ENCODE measurements at places on chromosomes 7 and 10. TPM values are rescaled to one million over a fixed set of nuclear protein-coding genes. Genes with fewer than 3 reads are reported as not detected.

The FGL2 gene
- total RNA-seq: not detected

DNA sequence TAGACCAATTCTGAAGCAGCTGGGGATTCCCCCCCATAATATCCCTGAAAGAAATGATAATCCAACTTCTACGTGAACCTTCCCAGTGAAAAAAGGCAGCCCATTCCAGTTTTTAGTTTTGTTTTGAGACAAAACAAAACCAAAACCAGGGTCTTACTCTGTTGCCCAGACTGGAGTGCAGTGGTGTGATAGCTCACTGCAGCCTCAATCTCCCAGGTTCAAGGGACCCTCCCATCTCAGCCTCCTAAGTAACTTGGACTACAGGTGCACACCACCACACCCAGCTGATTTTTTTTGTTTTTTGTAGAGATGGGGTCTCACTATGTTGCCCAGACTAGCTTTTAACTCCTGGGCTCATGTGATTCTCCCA, 12.5 kb upstream of the ARPC1A start:
- no peak for DNase-seq
- H3K27me3 ChIP-seq: no peaks in the 10 kb centered on the region
- no peak overlapping the region for H3K27ac ChIP-seq
- no peak overlapping the region for H3K4me3 ChIP-seq
- H3K36me3 ChIP-seq: no peaks in the 10 kb centered on the region

DNA sequence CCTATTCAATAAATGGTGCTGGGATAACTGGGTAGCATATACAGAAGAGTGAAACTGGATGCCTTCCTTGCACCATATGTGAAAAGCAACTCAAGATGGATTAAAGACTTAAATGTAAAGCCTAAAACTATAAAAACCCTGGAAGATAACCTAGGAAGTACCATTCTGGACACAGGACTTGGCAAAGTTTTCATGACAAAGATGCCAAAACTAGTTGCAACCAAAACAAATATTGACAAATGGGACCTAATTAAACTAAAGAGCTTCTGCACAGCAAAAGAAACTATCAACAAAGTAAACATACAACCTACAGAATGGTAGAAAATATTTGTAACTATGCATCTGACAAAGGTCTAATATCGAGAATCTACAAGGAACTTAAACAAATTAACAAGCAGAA, 129.1 kb upstream of the CTBP2 start:
- H3K4me1 ChIP-seq: no peaks in the 10 kb centered on the region
- no peak overlapping the region for H3K27ac ChIP-seq
- peaks cover 5% of the 10 kb centered on the region for H3K27me3 ChIP-seq
- DNase-seq: no peak
- no peaks in the 10 kb centered on the region for H3K36me3 ChIP-seq

GRCh38 chr7:8296362-8296659, 34.3 kb upstream of the ICA1 start:
- no peak overlapping the region for H3K27ac ChIP-seq
- no peaks in the 10 kb centered on the region for H3K36me3 ChIP-seq
- no peak overlapping the region for H3K4me3 ChIP-seq
- H3K27me3 ChIP-seq: no peaks in the 10 kb centered on the region

DNA sequence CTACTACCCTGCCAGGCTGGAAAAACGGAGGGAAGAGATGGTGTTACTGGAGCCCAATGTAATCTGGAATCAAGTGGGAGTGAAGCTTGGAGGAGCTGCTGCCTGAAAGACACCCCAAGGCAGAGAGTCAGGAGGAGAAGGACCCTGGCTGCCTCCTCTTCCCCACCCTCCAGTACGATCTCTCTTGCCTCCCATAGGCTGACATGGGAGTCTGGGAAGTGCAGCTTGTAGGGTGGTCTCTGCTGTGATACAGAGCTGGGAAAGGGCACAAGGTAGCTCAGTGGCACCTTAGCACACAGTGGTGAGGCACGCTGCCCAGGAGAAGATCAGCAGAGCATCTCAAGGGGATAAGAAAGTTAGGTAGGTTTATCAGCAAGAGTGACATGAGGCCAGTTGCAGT, 35.9 kb downstream of the EMX2 start:
- no peaks in the 10 kb centered on the region for H3K4me1 ChIP-seq
- H3K4me3 ChIP-seq: no peak overlapping the region
- DNase-seq: no peak
- no peaks in the 10 kb centered on the region for H3K36me3 ChIP-seq
- no peaks in the 10 kb centered on the region for H3K27me3 ChIP-seq

The GIMAP1 gene
- not detected for total RNA-seq

The C7orf57 gene
- total RNA-seq: 0.34 TPM

DNA sequence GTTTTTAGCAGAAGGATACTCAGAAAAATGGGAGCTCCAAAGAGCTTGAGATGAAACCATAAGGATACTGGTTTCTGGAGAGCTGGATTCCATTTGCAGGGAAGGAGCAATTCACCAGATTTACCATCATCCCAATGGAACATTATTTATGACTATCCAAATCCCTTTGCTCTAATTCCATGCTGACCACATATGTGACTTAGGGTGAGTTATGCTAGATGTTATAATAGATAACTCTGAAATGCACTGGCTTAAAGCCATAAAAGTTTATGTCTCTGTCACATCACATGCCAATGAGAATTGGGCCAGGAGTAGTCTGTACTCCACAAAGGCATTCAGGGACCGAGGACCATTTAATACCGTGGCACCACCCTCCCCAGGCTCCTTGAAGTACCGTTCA, 185.2 kb downstream of the SKIDA1 start:
- no peak for DNase-seq
- H3K4me3 ChIP-seq: no peak overlapping the region
- no peaks in the 10 kb centered on the region for H3K36me3 ChIP-seq
- peaks cover 29% of the 10 kb centered on the region for H3K4me1 ChIP-seq

GRCh38 chr7:43469051-43469450, 113.9 kb upstream of the STK17A start:
- H3K27ac ChIP-seq: no peak overlapping the region
- H3K36me3 ChIP-seq: no peaks in the 10 kb centered on the region
- no peak overlapping the region for H3K4me3 ChIP-seq
- no peaks in the 10 kb centered on the region for H3K27me3 ChIP-seq
- DNase-seq: no peak
- H3K4me1 ChIP-seq: no peaks in the 10 kb centered on the region

DNA sequence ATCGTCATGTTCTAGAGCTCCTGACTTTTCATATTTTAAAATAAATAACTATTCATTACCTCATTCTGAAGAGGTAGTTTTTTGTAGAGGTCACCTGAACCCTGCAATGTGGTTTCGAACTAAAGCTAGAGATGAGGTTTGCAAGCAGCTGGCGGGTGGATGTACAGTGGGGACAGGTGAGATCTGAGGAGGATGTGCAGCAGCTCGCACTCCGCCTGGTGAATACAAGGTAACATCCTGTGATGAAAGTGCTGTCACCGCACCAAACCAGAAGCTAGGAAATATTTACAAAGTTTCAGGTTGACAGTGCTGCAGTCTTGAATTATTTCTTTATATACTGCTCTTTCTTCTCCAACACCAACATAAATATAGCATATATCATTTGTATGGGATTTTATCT, 26.5 kb downstream of the NDUFB2 start:
- H3K27me3 ChIP-seq: no peaks in the 10 kb centered on the region
- H3K27ac ChIP-seq: no peak overlapping the region
- H3K36me3 ChIP-seq: 0 out of 2 replicates have a peak, but pooled peaks cover 3% of the 10 kb centered on the region
- no peak overlapping the region for H3K4me3 ChIP-seq

The ZNF37A gene
- total RNA-seq: 8.6 TPM

DNA sequence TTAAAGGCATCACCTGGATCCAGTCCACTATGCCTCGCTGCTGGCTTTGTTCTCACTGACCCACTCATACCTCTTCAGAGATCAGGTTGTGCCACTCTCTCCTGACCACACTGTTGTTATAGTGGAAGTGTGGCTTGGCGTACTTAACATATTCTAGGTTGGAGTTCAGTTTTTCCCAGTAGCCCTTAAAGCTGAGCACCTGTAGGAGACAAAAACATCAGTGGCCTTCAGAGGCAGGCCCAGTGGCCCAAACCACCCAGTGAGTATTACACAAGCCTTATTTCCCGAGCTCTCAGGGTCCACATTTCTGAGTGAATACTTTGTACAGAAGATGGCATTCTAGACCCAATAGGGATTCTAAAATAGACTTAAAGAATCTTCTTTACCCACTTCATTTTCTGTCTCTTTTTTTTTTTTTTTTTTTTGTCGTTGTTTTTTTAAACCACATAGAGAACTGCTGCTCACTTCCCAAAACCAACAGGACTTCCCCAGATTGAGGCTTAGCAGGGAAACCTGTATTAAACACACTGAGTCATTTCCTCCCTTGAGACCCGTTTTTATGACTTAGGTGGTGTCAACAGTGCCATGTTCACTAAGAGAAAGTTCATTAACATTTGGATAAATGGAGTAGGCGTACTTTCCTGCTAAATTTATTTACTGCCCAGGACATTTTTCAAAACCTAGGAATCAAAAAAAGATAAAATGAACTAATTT, 85.8 kb downstream of the GSAP start:
- no peak overlapping the region for H3K4me3 ChIP-seq
- H3K27ac ChIP-seq: no peak overlapping the region
